ENCODE measurements at places on chromosomes 13 and 19. TPM values are rescaled to one million over a fixed set of nuclear protein-coding genes. Genes with fewer than 3 reads are reported as not detected.

DNA sequence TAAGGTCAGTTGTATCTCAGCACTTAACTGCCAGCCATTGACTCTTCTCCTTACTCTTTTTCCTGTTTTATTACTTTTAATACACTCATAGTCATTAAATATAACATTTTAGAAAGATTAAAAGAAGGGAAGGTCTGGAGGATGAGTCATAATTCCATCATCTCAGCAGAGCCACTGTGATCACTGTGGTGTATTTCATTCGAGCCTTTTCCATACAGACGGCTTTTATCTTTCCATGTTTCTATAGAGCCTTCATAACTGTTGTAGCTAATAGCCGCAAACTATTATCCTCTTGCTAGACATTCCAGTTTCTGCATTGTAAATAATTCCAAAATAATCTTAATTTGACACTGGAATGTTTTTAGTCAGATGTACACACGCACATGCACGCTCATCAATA lies 4.7 kb upstream of the FLT1 start:
- H3K4me3 ChIP-seq, result no peak overlapping the region
- H3K27me3 ChIP-seq, result peaks cover 33% of the 10 kb centered on the region
- H3K27ac ChIP-seq, result no peak overlapping the region

DNA sequence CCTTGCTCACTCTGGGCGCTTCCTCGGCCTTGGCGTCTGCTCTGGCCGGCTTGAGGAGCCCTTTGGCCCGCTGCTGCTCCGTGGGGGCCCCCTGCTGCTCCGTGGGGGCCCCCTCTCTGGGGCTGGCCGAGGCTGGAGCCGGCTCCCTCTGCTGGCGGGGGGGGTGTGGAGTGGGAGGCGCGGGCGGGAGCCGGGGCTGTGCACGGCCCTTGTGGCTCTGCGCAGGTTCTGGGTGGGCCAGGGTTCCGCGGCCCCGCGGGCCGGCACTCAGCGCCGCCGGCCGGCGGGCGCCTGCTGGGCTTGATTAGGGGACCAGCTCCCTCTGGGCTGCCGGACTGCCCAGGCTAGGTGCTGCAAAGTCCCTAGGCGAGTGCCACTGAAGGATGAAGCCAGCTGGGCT lies 436.2 kb downstream of the SLITRK6 start:
- no peaks in the 10 kb centered on the region for H3K4me1 ChIP-seq
- H3K4me3 ChIP-seq, result no peak overlapping the region
- no peaks in the 10 kb centered on the region for H3K36me3 ChIP-seq
- DNase-seq, result no peak
- H3K27me3 ChIP-seq, result no peaks in the 10 kb centered on the region

GRCh38 chr13:40697711-40698110 lies 31.3 kb upstream of the FOXO1 start:
- no peak overlapping the region for H3K27ac ChIP-seq
- H3K4me3 ChIP-seq, result no peak overlapping the region
- no peaks in the 10 kb centered on the region for H3K4me1 ChIP-seq
- no peak for DNase-seq

GRCh38 chr19:39446365-39447084 lies 1.1 kb downstream of the SUPT5H start:
- peak overlapping the region; percentile 92 for H3K4me3 ChIP-seq
- H3K36me3 ChIP-seq, result peaks cover 36% of the 10 kb centered on the region
- no peaks in the 10 kb centered on the region for H3K27me3 ChIP-seq
- peaks cover 54% of the 10 kb centered on the region for H3K4me1 ChIP-seq
- no peak for DNase-seq

GRCh38 chr13:100815476-100816046 lies 141.0 kb upstream of the TMTC4 start:
- H3K4me3 ChIP-seq, result no peak overlapping the region
- H3K36me3 ChIP-seq, result no peaks in the 10 kb centered on the region
- peaks cover 17% of the 10 kb centered on the region for H3K27me3 ChIP-seq
- no peak overlapping the region for H3K27ac ChIP-seq
- DNase-seq, result no peak

DNA sequence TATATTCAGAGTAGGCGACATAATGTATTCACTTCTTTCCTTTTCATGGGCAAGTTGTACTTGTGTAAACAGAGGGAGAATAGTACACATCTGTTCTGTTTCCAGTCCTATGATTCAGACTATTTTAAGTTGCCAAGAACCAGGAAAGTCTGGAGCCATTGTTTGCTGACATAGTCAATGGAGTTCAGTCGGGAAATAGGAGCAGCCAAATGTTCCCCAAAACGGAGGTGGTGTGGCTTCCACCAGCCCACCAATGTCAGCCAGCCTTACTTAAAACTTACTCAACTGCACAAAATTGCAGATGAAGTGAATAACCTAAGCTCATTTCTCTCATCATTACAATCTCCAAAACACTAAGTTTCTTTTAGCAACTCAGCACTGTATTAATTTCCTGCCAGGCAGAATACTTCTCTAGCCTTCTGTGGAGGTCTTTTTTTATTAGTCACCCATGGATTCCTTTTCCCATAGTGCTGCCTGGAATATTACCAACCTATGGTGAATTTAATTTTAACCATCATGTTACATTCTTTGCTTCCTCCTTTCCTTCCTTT lies 22.3 kb upstream of the CSNK1A1L start:
- H3K27me3 ChIP-seq, result no peaks in the 10 kb centered on the region
- no peak overlapping the region for H3K4me3 ChIP-seq
- no peak for DNase-seq
- no peaks in the 10 kb centered on the region for H3K4me1 ChIP-seq

GPR4 gene
- not detected for total RNA-seq

ONECUT3 gene
- total RNA-seq, result not detected

PROSER1 gene
- 51.2 TPM for total RNA-seq

IFNL1 gene
- not detected for total RNA-seq

CDK8 gene
- 15.5 TPM for total RNA-seq

PABPC3 gene
- total RNA-seq, result 0.58 TPM

TMEM145 gene
- total RNA-seq, result not detected

Data from activated CD4-positive, alpha-beta T cell treated with anti-CD3 and anti-CD28 coated beads, Interleukin-2, amount 10 ng/mL, durations not matched to agents 7 days and 5 days (primary cell).